ENCODE measurements at places on chromosomes 3 and 15.
A peak's percentile ranks its signal among the peaks of the same experiment; 100 is the strongest.

DNA sequence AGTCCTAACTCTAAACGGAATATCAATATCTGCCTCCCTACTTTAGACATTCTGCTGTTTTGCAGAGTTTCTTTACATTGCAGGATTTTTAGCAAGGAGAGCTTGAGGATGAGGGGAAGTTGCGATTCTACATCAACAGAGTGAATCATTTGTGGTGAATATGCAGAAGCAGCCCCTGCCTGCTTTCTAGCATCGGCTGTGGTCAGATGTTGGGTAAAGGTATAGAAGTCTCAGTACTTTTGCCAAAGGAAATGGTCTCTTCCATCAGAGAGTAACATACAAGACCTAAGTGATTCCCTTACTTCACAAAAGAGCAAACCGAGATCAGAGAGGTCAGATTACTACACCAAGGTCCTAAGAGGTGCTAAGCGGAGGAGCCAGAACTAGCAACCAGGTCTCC, 15.2 kb downstream of the ST3GAL6 start:
- DNase-seq, result peak; percentile 22

DNA sequence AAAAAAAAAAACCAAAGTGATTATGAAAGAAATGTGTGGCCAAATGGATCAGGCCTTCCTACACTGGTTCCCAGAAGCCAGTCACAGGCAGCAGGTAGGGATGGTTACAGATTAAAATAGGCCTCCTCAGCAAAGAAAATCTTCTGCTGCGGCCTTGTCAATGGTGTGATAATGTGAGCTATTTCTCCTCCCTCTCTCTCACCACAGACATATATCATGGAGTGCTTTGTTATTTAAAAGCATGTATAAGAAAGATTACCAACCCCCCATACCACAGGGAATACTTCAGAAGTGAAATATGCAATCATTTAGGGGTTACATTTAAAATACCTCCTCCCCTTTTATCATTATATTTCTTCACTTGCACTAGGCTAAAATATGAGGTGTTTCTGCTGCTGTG, 32.2 kb upstream of the LRTM1 start:
- no peak for DNase-seq

GRCh38 chr3:56677286-56677685, 5.8 kb downstream of the TASOR start:
- DNase-seq, result no peak

- DNase-seq, result no peak
Observed at GRCh38 chr3:179179979-179180759, 32.0 kb downstream of the PIK3CA start.

GRCh38 chr3:142337994-142338393, 109.8 kb downstream of the XRN1 start:
- no peak for DNase-seq

- peak; percentile 49 for DNase-seq
Observed at GRCh38 chr15:38560456-38560926, 4.1 kb downstream of the RASGRP1 start.

- DNase-seq, result no peak
Observed at GRCh38 chr3:107833043-107833442, 257.8 kb downstream of the CD47 start.

- DNase-seq, result no peak
Observed at GRCh38 chr3:45223889-45224727, 2.0 kb downstream of the TMEM158 start.

GRCh38 chr15:57924598-57924997, 140.9 kb downstream of the ALDH1A2 start:
- DNase-seq, result no peak

DNA sequence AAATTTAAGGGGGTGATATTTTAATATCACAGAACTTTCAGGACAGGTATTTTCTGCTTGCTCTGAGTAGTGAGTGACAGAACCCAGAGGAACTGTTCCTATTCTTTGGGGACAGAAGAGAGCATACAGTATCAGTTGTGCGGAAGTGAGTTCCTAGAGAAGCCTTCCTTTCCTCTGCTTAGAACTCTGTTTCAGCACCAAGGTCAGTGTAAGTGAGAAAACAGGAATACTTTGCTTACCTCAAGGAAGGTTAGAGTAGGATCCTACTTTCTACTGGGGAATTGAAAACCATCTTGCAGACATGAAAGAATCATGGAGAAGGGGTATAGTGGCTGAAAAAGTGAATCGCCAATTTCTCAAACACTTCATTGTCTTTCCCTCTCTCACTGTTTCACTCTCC, 542.4 kb downstream of the SQOR start:
- DNase-seq, result no peak

DNA sequence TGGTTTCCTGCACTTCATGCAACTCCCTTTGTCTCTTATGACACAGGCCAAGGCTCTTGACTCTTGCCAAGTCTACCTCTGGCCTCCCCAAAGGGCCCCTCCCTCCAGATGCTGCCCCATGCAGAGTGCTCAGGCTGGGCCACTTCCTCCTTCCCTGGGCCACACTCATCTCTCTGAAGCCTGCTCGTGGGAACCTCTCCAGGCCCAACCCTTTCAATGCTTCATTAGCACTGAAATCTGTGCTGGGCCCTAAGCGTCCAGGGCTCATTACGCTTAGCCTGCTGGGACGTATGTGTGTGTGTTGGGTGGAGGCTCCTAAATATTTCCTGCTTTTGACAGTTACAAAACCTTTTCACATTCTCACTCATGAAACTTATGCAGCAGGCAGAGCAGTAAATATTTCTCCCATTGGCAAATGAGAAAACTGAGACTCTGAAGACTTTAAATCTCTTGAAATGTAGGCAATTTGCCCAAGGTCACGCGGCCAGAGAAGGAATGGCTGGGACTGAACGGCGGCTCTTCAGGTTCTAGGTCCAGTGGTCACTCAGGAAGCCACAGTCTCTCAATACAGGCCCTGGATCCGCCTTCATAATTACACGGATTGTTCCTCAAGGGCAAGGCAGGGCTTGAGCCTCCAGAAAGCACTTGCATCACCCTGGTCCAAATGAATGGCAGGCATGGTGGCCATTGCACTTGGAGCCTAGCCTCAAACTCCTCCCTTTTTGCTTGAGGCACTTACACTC, 241.7 kb upstream of the HES1 start:
- DNase-seq, result no peak

DNA sequence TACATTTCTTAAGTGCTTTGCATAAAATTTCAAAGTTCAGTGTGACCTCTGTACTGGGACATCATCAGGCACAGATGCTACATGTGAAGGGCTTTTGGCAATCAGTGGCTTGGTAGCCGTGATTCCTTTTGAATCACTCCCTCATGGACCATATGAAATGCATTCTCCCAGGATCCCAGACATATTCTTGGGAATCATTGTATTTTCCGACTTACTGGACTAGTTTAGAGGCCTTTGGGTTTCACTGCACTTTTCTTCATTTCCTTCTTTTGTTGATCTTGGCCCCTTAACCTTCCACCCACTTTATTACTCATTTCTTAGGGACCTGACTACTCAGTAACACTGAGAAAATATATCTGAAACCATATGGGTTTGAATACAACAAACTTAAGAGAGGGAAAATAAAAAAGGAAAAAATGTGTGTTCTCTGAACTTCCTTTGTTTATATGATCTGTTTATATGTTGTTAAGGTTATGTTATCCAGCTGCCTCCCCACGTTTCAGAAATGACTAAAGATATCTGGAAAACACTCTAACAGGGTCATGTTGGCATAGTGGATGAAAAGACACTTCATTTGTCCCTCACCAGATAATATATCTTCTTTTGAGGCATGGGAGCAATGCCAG, 35.1 kb downstream of the HMG20A start:
- no peak for DNase-seq

- DNase-seq, result no peak
Observed at GRCh38 chr3:169661361-169662131, 2.0 kb downstream of the MECOM start.

DNA sequence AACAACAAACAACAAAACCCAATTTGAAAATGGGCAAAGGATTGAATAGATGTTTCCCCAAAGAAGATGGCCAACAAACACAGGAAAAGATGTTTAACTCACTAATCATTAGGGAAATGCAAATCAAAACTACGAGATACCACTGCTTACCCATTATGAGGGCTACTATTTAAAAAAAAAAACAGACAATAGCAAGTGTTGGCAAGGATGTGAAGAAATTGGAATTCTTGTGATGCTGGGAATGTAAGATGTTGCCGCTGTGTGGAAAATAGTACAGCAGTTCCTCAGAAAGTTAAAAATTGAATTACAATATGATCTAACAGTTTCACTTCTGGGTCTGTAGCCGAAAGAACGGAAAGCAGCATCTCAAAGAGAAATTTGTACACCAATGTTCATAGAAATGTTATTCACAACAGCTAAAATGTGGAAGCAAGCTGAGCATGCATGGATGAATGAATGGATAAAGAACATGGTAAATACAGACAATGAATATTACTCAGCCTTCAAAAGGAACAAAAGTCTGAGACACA, 121.9 kb downstream of the CHSY1 start:
- no peak for DNase-seq

DNA sequence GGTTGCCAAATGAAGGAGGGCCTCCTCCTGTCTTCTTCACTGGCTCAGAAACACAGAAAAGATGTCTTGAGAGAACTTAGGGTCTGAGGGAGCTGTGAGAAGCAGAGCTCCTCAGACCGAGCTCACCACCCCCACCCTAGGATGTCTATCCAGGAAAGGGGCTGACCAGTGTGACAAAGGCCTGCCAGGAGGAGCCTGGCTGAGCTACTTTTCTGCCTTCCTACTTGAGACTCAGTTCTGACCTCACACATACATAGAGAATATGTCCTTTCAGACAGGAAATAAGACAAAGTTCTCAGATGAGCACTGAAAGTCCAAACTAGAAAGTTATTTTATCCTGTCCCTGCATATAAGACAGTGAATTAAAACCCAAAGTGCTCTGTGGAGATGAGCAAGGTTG, 54.5 kb downstream of the KIF9 start:
- DNase-seq, result no peak

DNA sequence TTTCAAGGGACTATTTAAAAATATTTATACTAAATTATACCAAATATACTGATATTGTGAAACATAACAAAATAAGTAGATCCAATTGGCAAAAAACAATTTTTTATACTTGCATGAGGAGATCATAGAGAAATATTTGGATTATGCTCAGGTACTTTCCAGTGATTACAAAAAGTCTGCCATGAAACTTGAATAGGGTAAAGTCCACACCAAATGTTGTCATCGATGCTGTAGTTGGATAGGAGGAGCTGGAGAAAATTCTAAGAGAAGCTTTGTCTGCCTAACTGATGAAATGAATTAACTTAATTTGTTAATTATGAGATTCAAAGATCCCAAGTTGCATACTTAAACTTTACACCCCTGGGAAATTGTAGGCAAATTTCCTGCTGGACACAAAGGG, 93.3 kb downstream of the SI start:
- DNase-seq, result no peak

- DNase-seq, result no peak
Observed at GRCh38 chr15:62253294-62253693, 88.2 kb upstream of the C2CD4B start.

Measured in stimulated activated naive CD8-positive, alpha-beta T cell treated with anti-CD3 and anti-CD28 coated beads, Interleukin-15, amount 100 ng/mL, for 72 hours (primary cell).